Activated B cell treated with CpG ODN at 0.5 μM for 24 hours (primary cell): ENCODE measurements at places on chromosomes 3 and 15.

GRCh38 chr3:19473971-19474580, 325.8 kb downstream of the KCNH8 start:
- DNase-seq: no peak

GRCh38 chr3:142180761-142181362, 31.5 kb upstream of the TFDP2 start:
- no peak for DNase-seq

DNA sequence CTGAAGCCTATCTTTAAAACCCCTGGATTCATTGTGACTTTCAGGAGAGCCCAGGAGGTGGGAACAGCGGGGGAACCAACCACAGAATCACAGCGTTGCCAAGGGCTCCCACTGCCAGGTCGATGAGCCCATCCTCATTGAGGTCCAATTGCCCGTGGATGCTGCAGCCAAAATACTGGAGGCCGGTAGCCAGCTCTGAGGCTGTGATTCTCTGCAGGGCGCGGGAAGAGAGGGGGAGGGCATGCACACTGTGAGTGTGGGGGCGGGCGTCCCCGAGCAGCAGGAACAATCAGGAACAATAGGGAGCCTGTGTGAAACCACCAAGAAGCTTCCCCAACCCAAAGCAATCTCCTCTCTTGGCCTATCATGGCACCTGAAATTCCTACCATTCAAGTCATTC, 53.4 kb downstream of the FEM1B start:
- DNase-seq: no peak

GRCh38 chr3:181851063-181851462, 139.3 kb downstream of the SOX2 start:
- no peak for DNase-seq

- no peak for DNase-seq
Observed at GRCh38 chr3:62131620-62132019, 241.7 kb downstream of the FEZF2 start.

DNA sequence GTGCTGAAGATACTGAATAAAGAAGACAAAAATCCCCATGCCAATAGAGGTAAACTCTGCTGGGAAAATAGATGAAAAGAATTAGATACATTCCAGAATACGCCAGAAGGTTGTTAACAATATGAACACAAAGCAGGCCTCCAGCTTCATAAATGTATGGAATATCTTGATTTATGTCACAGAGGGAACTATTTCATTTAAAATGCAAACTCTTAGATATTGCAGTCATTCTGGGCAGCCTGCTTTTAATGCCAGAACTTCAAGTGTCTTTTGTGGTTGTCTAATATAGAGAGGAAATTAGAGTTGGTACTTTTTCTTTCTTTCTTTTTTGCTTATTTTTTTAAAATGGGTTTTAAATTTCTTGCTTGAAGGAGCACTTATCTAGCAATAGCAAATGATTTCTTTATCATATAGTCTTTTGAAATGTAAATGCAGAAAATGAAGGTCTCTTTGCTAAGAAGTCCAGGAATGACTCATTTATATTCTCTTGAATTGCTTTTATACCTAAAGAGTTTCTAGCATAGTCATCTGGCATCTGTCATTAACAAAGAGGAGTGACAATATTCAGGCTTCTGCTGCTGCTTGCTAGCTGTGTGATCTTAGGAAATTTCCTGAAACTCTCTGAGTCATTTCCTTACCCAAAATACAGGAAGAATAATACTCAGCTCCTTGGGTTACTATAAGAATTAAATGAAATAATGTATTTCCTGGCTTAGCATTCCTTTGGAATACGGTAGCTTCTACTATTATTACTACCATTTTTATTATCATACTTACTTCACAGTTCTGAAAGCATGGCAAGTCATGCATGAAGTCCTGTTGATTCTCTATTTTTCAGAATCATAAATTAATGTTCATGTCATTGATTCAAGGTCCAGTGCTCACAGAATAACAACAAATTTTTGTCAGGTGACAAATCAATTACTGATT, 527.6 kb downstream of the DIPK2A start:
- no peak for DNase-seq

DNA sequence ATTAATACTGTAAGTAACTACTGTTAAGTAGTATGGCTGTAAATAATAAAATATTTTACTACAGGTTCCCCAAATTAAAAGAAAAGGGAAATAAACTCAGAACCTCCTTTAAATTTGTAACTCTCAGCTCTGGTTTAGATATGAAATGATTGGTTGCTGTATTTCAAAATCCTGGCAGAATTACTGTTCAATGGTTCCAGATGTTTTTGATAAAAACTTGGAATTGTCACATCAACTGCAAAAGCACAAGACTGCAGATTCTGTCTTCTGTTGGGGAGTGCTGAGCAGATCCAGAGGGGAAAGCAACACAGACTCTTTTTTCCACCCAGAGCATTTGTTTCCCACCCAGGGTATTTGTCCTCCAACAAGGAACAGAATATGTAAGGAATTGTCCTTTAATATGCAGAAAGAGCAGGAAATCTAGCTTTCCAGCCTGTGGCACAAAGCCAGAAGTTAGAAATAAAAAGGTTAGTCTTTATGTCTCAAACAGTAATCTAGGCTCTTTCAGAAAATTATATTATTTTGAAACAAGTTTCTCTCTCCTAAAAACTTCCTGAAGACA, 178.1 kb downstream of the KLHL25 start:
- no peak for DNase-seq
